PC-3 (cell line): ENCODE measurements at places on chromosomes 2 and 18. TPM values are rescaled to one million over a fixed set of nuclear protein-coding genes. Genes with fewer than 3 reads are reported as not detected.
A peak's percentile ranks its signal among the peaks of the same experiment; 100 is the strongest.

GRCh38 chr18:48859311-48860268 lies 91.2 kb downstream of the SMAD7 start:
- DNase-seq = no peak

- no peak for DNase-seq
Observed at GRCh38 chr18:13619505-13620205, 106.7 kb downstream of the FAM210A start.

DNA sequence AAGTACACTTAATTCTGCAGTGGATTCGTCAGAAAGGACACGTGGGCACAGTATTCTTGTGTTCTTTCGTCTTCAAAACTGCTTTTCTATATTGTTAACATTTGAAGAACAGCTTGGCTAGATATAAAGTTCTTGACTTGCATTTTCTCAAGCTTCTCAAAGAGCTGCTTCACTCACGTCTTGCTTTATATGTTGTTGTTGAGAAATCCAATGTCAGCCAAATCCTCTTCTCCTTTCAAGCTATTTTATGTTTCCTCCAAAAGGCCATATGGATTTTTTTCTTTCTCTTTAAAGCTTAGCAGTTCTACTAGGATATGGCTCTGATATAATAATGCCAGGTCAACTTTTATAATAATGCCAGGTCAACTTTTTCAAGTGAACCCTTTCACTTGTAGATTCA lies 65.5 kb upstream of the CYP1B1 start:
- no peak for DNase-seq

GRCh38 chr2:157894694-157895435 lies 18.7 kb upstream of the ACVR1 start:
- peak; percentile 69 for DNase-seq

MLPH gene
- total RNA-seq = 201 and 270 TPM in 2 replicates

TRABD2A gene
- 2.0 and 4.0 TPM in 2 replicates for total RNA-seq

OR6B2 gene
- not detected in 2 replicates for total RNA-seq

STEAP3 gene
- total RNA-seq = 24.6 and 27.3 TPM in 2 replicates
